ENCODE measurements at places on chromosomes 7 and 10.

DNA sequence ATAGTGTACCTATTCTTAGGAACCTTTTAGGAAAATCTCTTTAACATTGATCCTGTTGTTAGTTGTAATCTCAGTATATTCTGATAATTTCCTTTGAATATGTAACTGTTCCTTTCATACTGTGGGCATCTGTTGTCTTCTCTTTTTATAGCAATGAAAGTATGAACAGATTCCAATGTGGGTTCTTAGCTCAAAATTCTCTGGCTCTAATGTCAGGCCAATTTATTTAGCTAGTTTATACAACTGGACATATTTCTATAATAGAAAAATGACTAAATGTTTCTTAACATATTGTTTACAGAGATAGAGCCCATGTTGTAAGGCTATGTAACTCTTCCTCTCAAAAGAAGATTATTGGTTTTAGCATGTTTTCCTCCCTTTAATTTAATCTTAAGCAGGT, 363.2 kb downstream of the AUTS2 start:
- DNase-seq, result no peak

DNA sequence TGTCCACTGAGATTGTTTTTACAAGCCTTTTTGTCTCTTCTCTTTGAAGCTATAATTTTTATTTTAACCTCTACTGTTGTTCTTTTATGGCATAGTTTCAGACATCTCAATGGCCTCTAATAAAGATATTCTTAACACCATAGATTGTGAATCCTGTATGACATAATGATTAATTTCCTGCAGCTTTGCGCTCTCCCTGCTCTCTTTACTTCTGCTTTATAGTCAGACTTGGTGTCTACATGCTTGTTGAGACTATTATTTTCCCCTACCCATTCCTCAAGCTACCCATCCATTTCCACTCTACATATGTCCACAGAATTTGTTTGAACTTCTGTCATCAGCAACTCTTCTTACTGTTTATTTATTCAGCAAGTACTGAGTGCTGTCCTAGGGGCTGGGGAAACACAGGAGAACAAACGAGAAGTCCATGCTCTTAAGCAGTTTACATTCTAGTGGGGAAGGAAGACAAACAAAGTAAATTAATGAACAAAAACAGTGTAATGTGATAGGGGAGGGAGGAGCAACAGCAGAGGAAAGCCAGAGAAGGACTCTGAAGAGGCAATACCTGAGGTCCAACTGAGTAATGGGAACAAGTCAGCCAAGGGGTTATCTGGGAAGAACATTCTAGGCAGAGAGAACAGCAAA, 110.1 kb downstream of the CDK14 start:
- DNase-seq, result no peak

DNA sequence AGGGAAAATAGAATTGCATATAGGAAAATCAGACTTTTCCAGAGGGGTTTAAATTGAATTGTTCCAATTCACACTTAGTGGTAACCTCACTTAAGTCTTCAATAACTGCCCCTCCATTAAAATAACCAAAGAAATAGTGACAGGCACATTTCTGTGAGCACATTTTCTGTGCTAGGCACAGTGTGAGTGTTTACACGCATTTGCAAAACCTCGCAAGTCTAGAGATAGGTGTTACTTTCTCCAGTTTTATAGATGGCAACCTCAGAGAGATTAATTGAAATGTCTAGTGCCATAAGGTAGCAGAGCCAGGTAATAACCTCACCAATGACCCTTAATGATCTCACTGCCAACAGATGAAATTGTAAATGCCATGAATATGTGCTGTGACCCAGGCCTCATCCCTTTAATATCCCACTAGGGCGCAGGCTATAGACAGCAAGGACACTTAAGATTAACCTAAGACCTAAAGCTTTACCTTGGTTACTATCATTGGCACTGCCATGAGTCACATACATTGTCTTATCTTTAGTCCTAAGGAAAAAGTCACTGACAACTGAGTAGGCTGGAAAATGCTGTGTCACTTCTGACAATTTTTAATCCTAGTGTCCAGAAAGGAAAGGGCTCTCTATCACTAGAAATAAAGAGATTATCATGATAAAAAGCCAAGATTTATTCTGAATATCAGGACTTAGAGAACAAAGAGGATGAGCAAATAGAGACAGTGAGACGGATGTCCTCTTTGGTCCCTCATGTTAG, 187.8 kb downstream of the PPP1R17 start:
- no peak for DNase-seq

DNA sequence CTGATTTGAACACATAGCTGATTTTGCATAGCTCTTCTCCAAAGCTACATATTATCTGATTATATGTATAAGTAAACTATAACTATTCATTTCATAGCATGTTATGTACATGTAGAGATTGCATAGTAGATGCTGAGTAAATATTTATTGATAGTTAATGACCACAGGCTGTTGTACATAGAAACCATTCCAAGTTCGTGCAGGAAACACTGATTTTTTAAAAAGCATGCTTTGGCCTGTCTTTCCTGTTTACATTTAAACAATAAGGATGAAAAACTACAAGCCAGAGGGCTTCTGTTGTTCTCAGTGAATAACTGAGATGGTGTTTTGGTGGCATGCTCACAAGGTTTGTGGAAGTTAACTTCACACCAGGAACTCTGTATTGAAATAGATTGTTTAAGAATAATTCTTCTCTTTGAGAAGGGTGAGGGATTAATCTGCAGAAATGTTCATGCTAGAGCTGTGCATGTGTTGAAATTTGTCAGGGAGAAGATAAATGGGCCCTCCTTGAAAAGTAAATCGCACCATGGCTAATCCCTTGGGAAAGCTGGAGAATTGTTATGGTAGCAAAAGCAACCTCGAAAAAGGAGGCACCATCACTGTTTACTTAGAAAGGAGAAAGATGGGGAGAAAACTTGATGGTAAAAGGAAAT, 120.2 kb upstream of the SP8 start:
- no peak for DNase-seq

DNA sequence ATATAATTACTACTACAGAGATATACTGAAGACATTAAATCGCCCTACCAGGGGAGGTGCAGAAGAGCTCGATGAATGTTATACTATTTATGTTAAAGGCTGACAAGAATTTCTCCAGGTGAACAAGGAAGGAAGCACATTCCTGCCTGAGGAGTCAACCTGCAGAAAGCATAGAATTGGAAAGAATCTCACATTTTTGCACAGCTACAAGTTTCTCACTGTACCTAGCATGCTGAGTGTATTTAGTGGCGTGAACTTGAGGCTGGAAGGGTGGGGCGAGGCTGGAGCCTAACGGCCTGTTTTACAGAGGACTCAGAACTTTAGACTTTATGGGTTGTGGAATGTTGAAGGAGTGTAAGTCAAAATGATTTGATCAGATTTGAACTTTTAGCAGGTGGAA, 373.6 kb upstream of the LRGUK start:
- DNase-seq, result no peak

- no peak for DNase-seq
Measured at GRCh38 chr10:121910673-121911420, 17.0 kb downstream of the ATE1 start.

DNA sequence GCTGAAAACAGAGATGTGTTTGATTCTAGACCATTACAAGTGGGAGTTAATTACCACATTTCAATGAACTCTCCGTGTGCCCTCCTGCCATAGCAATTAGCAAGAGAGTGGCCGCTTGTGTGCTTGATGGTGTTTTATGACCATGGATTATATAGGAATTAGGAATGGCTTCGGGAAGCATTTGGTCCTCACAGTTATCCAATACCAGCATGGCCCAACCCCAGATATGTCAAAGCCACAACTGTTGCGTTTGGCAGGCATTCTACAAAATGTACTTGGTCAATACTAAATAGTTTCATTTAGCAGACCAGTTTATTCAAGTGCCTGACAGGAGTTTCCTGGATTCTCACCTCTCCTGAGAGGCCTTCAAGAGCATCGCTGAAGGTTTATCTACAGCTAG, 509.0 kb upstream of the GALNT17 start:
- no peak for DNase-seq

GRCh38 chr7:236967-237366, 44.6 kb downstream of the FAM20C start:
- no peak for DNase-seq

DNA sequence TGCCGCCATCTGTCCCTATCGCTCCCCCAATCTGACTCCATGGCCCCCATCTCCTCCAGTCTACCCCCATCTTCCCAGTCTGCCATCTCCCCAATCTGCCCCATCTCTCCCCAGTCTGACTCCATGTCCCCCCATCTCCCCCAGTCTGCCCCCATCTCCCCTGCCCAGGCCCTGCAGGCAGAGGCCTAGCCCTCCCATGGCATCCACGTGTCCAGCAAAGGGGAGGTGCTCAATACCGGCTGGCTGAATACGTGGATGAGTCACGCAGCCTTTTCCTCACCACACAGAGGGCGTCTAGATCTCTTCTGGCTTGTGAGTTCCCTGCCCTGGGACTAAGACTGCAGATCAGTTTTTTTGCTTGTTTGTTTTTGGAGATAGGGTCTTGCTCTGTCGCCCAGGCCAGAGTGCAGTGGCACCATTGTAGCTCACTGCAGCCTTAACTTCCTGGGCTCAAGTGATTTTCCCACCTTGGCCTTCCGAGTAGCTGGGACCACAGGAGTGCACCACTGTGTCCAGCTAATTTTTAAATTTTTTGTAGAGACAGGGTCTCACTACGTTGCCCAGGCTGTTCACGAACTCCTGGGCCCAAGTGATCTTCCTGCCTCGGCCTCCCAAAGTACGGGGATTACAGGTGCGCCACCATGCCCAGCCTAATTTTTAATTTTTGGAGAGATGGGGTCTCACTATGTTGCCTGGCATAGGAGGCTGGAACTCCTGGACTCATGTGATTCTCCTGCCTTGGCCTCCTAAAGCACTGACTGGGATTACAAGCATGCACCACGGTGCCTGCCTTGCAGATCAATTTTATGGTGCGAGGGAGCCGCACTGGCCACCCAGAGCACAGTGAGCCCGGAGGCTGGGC, 15.3 kb upstream of the GPR146 start:
- peak; percentile 82 for DNase-seq

DNA sequence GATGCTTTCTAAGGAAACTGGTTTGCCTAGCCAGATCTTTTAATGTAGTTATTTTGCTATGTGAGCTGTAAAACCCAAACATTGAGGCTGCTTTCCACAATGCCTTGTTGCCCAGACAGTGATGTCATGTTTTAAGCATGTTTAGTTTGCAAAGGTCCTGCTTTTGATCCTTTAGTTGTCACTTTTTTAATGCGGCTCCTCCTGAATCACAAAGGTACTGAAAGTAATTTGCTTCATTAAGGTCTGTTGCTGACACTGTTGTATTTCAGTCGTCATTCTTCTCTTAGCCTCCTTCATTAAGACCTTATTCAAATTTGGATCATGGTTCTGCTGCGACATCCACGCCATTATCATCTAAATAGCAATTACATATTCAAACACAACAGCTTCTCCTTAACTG, 10.6 kb downstream of the RPA3 start:
- DNase-seq, result no peak

DNA sequence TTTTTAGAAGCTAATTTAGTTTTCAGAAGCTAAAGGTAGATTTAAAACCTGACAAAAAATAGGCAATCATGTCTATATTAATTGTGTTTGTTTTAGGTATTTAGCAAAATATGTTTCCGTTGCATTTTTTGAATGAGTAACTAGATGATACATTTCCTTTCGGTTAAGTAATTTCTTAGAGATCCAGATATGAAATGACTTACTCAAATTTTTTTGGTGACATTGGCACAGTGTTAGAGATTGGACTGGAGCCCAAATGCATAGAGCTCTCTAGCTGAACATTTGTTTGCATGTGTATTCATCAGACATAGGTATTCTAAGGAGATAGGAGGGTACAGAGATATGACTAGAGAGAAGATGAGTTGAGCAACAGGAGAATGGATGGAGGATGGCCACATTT, 1.9 kb downstream of the BUB3 start:
- DNase-seq, result no peak

DNA sequence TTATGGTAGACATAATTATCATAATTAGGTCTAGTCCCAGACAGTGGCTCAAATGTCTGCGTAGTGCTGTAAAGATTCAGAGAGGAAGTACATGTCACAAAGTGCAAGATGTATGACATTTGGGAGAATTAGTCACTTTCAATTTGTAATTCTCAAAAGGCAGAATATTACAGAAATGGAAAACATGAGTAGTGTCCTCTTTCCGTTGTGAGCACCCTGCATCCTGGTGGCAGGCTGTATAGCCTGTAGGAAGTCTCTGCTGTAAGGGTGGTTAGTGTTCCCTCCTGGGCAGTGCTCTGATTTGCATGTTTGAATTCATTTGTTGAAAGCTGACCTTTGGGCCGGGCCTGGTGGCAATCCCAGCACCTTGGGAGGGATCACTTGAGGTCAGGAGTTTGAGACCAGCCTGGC, 17.0 kb downstream of the CDK14 start:
- no peak for DNase-seq

- peak; percentile 12 for DNase-seq
Measured at GRCh38 chr10:128817636-128818035, 649.4 kb upstream of the MGMT start.

DNA sequence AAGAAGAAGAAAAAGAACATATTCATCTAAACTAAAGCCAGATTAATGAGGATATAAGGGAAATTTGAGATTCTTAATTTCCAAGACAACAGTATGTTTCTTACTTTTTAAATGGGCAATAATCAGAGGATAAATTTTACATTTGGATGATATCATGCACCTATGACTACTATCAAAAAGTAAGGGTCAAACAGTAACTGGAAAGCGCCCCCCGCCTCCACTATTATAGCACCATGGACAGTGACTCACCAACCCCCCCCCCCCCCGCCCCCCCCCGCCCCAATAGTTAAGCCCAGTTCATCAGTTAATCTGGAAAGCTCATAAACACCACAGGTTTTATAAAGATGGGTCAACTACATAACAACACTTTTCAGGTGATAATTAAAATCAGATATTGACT, 194.3 kb upstream of the DGKB start:
- no peak for DNase-seq

- no peak for DNase-seq
Measured at GRCh38 chr10:87928996-87929395, 65.6 kb downstream of the PTEN start.

- no peak for DNase-seq
Measured at GRCh38 chr7:90892213-90892612, 296.1 kb downstream of the CDK14 start.

DNA sequence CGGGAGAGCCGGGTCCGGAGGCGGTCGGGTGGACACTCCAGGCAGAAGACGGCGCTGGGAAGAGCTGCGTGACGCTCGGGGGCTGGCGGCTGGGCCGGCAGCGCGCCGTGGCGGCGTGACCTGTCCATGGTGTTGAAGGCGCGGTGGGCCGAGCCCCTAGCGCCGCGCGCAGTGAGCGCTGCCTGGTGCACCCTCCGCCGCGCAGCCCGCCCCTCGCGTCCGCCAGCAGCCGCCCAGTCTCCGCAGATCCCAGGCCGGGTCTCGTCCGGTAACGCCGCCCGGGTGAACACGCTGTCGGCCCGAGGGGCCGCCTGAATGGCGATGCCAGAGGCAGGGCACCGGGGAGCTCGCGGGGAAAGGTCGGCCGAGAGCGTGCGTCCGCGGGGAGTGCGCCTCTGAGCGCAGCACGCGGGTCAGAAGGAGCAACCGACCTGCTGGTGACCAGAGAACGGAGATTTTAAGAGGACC, 657 bp upstream of the TMEM178B start:
- no peak for DNase-seq
